ENCODE measurements at places on chromosomes 5 and 9.

DNA sequence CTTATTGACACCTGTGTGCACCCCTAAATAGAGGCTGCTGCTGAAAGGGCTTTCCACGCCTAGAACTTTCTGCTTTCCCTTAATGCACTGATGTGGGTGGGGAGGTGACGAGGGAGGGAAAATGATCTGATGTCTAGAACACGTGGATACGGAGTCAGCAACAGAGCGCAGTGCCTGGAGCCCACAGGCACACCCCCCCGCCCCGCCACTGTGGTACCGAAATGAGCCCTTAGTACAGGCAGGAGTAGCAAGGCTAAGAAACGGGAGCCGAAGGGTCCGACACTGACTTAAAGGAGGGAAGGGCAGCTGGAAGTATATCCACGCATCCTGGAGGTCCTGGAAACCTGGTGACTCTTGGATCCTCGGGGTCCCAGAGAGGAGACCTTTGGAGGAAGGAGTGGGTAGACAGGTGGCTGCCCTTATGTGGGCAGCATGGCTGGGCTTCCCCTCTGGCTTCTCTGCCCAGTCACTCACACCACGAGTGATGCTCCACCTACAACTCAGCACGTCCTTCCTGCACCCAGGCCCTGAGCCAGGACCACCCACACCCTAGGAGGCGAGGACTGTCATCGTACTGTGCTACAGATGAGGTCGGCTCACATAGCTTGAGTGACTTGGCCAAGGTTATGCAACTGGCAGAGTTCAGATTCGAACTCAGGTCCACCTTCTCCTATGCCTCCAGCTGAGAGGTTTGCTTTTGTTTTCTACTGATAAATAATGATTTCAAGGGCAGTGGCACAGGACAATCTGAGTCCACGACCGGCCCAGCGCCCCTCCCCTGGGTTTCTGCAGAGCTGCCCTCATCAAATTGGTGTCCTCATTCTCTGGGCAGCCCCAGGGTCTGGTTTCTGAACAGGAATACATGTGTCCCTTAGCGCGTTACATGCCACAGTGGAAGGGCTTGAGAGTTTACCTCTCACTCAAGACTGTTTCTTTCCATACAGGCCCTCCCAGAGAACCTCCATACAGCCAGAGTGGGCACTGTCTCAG, 4.7 kb upstream of the VAV2 start:
- no peak for DNase-seq

DNA sequence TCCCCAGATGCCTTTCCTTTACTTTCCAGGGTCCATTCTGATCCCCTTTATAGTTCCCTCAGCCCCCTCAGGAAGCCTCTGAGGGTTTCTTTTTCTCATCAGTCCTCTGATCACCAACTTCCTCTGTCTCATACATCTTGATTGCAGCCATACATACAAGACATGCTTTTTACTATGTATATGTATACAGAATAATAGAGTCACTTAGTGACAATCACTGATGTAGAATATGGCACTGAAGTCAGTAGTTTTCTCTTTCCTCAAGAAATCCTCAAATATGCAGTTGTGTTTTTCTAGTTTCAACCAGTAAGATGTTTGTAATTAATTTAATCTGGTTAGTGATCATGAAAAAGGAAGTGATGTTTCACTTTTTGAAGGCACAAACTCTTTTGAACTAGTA, 364.1 kb downstream of the MAN2A1 start:
- no peak for DNase-seq

DNA sequence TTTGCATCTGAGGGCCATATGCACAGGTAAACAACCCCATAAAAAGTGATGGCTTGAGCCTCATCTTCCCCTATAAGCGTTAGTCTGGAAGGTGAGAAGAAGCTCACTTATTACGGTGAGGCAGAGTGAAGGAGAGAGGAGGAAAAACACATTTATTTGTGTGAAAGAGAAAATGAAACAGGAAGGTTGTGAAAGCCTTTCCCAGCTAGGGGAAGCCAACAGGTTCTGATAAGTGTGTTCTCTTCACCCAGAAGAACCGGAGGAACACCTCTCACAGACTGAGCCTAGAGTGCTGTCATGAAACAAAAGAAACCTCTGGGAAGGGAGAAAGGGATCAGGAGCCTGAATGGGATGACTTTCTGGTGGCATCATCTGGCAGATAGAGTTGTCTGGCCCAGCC, 192.5 kb downstream of the PTTG1 start:
- DNase-seq: no peak

GRCh38 chr5:175252234-175252805, 191.7 kb downstream of the DRD1 start:
- no peak for DNase-seq

- peak; percentile 20 for DNase-seq
Measured at GRCh38 chr9:92728831-92729734, 35.5 kb downstream of the BICD2 start.

DNA sequence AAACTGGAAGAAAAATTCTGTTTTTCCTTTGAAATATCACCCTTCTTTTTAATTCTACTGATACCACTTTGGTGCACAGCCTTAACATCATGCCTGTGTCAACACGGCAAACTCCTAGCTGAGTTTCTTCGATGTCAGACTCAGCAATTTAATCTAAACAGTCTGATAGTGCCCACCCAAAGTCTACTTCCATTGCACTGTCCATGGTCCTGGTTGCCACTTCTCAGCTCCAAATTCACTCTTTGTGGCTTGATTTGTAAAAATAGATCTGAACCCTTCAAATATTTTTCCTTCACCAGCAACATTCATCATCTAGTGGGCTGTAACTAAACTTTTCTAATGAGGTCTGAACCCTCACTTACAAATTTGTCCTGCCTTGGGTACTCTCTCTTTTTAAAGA, 107.8 kb downstream of the NUDT12 start:
- DNase-seq: no peak

- no peak for DNase-seq
Measured at GRCh38 chr9:3281399-3281798, 244.4 kb downstream of the RFX3 start.

GRCh38 chr5:15555176-15555575, 55.2 kb downstream of the FBXL7 start:
- DNase-seq: no peak

DNA sequence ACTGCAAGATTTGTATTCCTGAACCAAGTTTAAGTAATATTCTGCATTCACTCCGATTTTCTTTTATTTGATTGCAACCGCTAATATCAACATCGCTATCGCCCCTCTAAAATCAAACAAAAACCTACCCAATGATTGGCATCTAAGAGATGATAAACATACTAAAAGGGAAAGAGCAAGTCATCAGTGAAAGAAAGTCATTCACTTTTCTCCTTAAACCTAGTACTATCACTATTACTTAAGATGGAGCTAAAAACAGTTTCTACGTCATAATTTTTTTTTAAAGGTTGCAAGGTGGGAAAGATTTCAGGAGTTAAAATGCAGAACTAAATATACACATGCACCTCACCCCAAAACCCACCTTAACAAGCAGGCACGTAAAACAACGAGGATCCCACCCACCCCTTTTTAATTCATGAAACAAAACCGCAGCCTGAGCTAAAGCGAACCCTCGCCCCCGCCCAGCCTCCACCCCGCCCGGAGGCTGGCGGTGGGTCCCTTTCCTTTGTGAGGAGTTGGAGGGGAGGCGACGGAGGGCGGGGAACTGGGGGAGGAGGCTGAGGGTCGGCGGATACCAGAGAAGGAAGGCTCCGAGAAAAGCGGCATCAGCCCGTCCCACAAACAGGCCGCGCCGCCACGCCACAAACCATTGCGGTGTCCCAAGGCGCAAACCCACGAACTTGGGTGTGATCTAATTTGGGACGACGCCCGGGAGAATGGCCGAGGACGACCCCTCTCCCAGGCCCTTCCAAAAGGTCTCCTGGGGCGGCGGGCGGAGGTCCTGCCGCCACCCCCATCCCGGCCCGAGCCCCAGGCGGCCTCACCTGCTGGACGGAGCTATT, 861 bp downstream of the UBQLN1 start:
- DNase-seq: peak; percentile 27

- no peak for DNase-seq
Measured at GRCh38 chr5:168699002-168699401, 119.8 kb upstream of the PANK3 start.

GRCh38 chr5:122515709-122516431, 203.8 kb downstream of the SNCAIP start:
- DNase-seq: peak; percentile 29

GRCh38 chr5:150241298-150242160, 48.0 kb downstream of the CAMK2A start:
- no peak for DNase-seq

GRCh38 chr9:79617395-79617794, 45.6 kb downstream of the TLE4 start:
- no peak for DNase-seq

- no peak for DNase-seq
Measured at GRCh38 chr9:23907343-23907742, 81.3 kb upstream of the ELAVL2 start.

- DNase-seq: no peak
Measured at GRCh38 chr5:6361101-6361500, 17.2 kb downstream of the MED10 start.

- peak; percentile 80 for DNase-seq
Measured at GRCh38 chr5:35853631-35854030, 3.1 kb upstream of the IL7R start.

- DNase-seq: no peak
Measured at GRCh38 chr5:32991421-32991815, 280.3 kb downstream of the NPR3 start.

DNA sequence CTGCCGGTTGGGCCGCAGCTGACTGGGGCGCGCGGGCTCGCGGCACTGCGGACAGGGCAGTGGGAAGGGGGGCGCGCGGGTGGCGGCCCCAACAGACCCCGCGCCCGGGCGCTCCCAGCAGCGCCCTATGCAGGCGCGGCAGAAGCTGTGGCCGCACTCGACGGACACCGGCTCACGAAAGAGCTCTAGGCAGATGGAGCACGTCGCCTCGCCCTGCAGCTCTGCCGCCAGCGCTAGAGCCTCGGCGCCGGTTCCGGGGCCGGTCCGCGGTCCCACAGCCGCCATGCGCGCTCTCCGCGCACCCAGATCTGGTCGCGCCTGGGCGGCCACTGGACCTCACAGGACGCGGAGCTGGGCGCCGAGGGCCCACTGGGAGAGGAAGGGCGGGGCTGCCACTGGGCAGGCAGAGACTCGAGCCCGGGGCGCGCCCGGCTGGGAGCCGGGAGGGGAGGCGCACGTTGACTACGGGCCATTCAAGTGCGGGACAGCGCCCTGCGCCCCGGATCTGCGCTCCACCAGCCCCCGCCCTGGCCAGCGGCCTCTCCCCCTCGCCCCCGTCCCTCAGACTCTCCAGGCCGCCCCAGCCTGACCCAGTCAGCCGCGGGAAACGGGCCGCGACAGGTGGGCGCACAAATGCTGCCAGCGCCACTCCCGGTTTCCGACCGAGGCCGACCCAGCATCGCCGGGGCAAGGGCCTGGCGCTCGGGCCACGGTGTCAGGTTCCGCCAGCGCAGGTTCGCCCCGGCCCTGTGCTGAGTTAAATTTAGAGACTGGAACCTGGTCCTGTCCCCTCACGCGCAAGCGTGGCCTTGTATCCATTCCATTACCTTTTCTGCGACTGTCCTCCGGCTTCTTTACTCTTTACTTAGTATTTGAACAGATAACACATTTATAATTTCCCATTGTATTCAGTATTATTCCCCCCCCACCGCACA, at the start of gene TRIM7:
Gene TRIM7 (minus strand): TSS at position 371 of the 935 bp plus-strand sequence. CDS start 86 bp downstream, at position 285.
- no peak for DNase-seq

DNA sequence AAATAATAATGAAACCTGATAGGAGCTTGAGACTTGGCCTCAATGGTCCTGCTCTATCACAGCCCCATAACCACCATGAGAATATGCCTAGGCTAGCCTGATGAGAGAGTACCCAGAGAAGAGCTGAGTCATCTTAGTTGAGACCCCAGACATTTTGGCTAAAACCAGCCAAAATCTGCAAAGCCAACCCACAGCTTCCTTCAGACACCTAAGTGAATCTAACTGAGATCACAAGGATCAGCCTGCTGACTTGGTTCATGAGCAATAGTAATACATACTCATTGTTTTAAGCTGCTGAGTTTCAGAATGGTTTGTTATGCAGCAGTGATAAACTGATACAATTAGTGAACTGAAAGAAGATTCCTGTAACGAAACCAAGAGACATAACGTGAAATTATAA, 473.7 kb upstream of the PTGER4 start:
- no peak for DNase-seq

GRCh38 chr9:35842020-35842745, 13.2 kb downstream of the TMEM8B start:
- DNase-seq: peak; percentile 13
